Activated naive CD8-positive, alpha-beta T cell treated with anti-CD3 and anti-CD28 coated beads, Interleukin-2, amount 50 U/mL, for 24 hours (primary cell): ENCODE measurements at places on chromosomes 7 and 10.
A peak's percentile ranks its signal among the peaks of the same experiment; 100 is the strongest.

DNA sequence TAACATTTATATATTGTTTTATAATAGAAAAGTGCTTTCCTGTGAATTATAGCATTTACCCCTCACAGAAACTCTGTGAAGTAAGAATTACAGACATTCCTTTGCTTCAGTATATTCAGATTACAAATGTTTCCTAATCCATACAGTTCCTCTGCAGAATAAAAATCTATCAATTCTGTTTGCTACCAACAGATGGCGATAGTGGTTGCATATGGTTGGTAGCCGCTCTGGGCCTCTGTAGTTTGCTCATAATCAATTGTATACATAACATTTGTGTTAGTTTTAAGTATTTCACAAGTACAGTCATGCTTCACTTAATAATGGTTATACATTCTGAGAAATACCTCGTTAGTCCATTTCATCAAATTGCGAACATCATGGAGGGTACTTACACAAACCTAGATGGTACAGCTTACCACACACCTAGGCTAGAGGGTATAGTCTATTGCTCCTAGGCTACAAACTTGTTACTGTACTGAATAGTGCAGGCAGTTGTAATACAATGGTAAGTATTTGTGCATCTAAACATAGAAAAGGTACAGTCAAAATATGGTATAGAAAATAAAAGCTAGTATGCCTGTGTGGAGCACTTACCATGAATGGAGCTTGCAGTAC is 94.4 kb upstream of the STEAP4 start:
- no peaks in the 10 kb centered on the region for H3K36me3 ChIP-seq
- H3K4me3 ChIP-seq, result no peak overlapping the region
- H3K27me3 ChIP-seq, result no peaks in the 10 kb centered on the region

- H3K27ac ChIP-seq, result no peak overlapping the region
- no peak for DNase-seq
- no peaks in the 10 kb centered on the region for H3K36me3 ChIP-seq
- H3K27me3 ChIP-seq, result peaks cover 12% of the 10 kb centered on the region
Measured at GRCh38 chr10:118173296-118173695, 126.6 kb upstream of the RAB11FIP2 start.

- no peak overlapping the region for H3K4me3 ChIP-seq
- H3K36me3 ChIP-seq, result peaks cover 37% of the 10 kb centered on the region
- peaks cover 7% of the 10 kb centered on the region for H3K4me1 ChIP-seq
- no peak for DNase-seq
- no peak overlapping the region for H3K27ac ChIP-seq
- H3K27me3 ChIP-seq, result no peaks in the 10 kb centered on the region
Measured at GRCh38 chr10:121919666-121920065, 8.2 kb downstream of the ATE1 start.

GRCh38 chr10:49091450-49092210 is 23.7 kb downstream of the VSTM4 start:
- no peak overlapping the region for H3K4me3 ChIP-seq
- H3K27me3 ChIP-seq, result peaks cover 7% of the 10 kb centered on the region
- no peaks in the 10 kb centered on the region for H3K4me1 ChIP-seq
- H3K36me3 ChIP-seq, result no peaks in the 10 kb centered on the region

GRCh38 chr7:1646957-1647891 is 22.9 kb upstream of the ELFN1 start:
- no peaks in the 10 kb centered on the region for H3K4me1 ChIP-seq
- no peak overlapping the region for H3K4me3 ChIP-seq
- peaks cover 14% of the 10 kb centered on the region for H3K27me3 ChIP-seq
- no peak overlapping the region for H3K27ac ChIP-seq
- DNase-seq, result no peak
- H3K36me3 ChIP-seq, result no peaks in the 10 kb centered on the region

- peak; percentile 52 for DNase-seq
- H3K27ac ChIP-seq, result peak overlapping the region; percentile 72
- H3K36me3 ChIP-seq, result peaks cover 15% of the 10 kb centered on the region
- no peaks in the 10 kb centered on the region for H3K27me3 ChIP-seq
- peaks cover 87% of the 10 kb centered on the region for H3K4me1 ChIP-seq
- H3K4me3 ChIP-seq, result peak overlapping the region; percentile 9
Measured at GRCh38 chr7:149870701-149871483, 2.9 kb upstream of the ATP6V0E2 start.

GRCh38 chr10:5447056-5447455 is 34.7 kb downstream of the NET1 start:
- H3K4me3 ChIP-seq, result peak overlapping the region; percentile 55
- DNase-seq, result no peak
- H3K27me3 ChIP-seq, result peaks cover 6% of the 10 kb centered on the region
- H3K36me3 ChIP-seq, result peaks cover 10% of the 10 kb centered on the region
- H3K4me1 ChIP-seq, result peaks cover 46% of the 10 kb centered on the region
- H3K27ac ChIP-seq, result no peak overlapping the region

DNA sequence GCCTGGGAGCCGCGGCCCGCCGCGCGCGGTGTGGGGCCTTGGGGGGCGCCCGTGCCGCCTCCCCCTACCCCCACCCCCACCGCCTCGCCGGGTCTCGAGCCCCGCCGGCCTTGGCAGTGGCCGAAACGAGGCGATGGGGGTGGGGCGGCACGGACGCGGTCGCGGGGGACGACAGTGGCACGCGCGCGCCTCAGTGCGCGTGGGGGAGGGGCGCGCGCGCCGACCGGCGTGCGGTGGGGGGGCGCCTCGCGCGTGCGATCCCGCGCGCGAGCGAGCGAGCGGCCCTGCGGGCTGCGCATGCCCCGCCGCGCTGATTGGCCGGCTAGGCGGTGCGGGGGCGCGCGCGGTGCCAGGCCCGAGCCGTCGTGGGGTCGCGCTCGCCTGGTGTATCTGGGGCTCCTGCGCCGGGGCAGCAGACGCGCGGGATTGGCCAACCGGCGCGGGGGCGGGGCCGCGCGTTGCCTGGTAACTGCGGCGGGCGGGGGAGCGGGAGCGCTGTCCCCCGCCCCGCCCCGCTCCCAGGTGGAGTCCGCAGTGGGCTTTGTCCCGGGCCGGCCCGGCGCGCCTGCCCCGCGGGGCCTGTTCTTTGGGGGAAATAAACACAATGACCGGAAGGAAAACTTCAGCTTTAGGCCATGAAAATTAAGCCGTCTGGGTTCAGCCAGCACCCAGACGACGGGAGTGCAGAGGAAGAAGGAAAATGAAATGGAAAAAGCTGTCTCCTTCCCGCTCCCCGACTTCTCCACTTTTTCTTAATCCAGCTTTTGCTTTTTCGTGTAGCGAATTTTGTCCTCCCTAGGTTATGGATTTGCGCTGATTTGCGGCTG is 873 bp downstream of the GTF2I start:
- peaks cover 26% of the 10 kb centered on the region for H3K36me3 ChIP-seq
- peaks cover 74% of the 10 kb centered on the region for H3K4me1 ChIP-seq
- H3K27me3 ChIP-seq, result no peaks in the 10 kb centered on the region

DNA sequence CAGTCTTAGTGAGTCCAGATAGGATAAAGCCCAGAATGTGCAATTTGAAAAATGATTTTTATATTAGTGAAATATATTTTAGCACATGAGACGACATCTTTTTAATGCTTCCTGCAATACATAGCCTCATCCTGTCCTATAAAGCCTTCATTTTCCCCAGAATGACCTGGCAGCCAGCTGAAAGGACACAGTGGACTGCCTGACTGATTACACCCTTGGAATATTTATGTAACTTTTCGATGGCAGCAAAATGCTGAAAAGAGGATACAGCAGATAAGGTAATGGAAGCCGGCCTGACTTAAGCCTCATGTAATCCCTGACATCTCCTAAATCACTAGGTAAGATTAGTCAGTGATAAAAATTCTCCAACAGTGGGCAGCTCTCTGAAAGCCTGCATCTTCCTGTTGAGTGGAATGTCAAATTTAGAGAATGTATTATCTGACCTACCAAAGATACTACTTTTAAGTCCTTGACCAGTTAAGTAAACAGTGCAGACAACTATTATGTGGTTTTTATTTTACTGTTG is 210.7 kb upstream of the STEAP1 start:
- no peaks in the 10 kb centered on the region for H3K27me3 ChIP-seq
- no peak overlapping the region for H3K4me3 ChIP-seq
- H3K36me3 ChIP-seq, result no peaks in the 10 kb centered on the region
- no peaks in the 10 kb centered on the region for H3K4me1 ChIP-seq

GRCh38 chr10:63375458-63375857 is 90.3 kb downstream of the JMJD1C start:
- no peak overlapping the region for H3K4me3 ChIP-seq
- no peak overlapping the region for H3K27ac ChIP-seq
- peaks cover 12% of the 10 kb centered on the region for H3K4me1 ChIP-seq
- H3K27me3 ChIP-seq, result no peaks in the 10 kb centered on the region
- no peak for DNase-seq

DNA sequence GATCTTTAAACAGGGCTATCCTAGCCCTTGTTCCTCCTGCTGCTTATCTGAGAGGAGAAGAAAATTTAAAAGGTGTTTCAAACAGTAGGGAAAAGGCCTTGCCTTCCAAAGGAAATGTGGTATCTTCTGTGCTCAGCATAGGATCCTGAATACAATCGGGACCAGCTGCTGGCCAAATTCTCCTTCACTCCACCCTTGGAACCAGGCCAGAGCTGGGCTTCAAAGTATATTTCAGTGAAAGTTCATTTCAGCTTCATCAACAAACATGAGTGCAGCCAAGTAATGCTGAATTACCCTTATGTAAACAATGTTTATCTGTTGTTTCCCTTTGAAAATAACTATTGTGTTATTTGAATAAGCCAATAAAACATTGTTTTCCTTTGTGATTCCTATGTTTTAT is 146.5 kb upstream of the MEOX2 start:
- H3K27me3 ChIP-seq, result no peaks in the 10 kb centered on the region
- H3K4me1 ChIP-seq, result no peaks in the 10 kb centered on the region
- no peak overlapping the region for H3K27ac ChIP-seq
- no peak overlapping the region for H3K4me3 ChIP-seq

DNA sequence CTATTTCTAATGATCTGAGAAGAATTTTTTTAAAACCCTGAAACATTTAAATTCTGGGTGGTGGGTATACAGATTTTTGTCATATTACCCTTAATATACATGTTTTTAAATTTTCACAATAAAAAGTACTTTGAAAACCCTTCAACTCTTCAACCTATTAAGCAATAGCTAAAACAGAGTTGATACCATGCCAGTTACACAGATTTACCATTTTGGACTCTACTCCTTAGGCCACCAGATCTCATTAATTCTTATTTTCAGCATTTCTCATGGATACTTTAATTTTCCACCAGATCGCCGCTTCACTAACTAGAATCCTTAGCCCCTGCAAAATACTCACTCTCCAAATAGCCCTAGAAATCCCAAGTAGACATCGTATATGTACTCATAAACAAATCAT is 12.7 kb upstream of the COL28A1 start:
- no peaks in the 10 kb centered on the region for H3K36me3 ChIP-seq
- H3K4me3 ChIP-seq, result no peak overlapping the region
- no peak for DNase-seq
- no peaks in the 10 kb centered on the region for H3K27me3 ChIP-seq

DNA sequence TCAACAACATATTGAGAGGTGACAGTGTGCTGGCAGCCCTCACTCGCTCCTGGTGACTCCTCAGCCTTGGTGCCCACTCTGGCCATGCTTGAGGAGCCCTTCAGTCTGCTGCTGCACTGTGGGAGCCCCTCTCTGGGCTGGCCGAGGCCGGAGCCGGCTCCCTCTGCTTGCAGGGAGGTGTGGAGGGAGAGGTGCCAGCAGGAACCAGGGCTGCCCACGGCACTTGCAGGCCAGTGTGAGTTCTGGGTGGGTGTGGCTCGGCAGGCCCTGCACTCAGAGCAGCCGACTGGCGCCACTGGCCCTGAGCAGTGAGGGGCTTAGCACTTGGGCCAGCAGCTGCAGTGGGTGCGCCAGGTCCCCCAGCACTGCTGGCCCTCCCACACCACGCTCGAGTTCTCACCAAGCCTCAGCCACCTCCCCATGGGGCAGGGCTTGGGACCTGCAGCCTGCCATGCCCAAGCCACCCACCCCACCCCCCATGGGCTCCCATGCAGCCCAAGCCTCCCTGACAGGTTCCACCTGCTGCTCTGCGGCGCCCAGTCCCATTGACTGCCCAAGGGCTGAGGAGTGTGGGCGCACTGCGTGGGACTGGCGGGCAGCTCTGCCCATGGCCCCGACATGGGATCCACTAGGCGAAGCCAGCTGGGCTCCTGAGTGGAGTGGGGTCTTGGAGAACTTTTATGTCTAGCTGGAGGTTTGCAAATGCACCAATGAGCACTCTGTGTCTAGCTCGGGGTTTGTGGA is 377.1 kb upstream of the ANKRD30A start:
- H3K27ac ChIP-seq, result no peak overlapping the region
- no peak overlapping the region for H3K4me3 ChIP-seq
- no peaks in the 10 kb centered on the region for H3K4me1 ChIP-seq
- no peak for DNase-seq
- no peaks in the 10 kb centered on the region for H3K27me3 ChIP-seq

GRCh38 chr7:55339033-55340000 is 25.8 kb upstream of the LANCL2 start:
- H3K27ac ChIP-seq, result no peak overlapping the region
- no peak for DNase-seq
- peaks cover 6% of the 10 kb centered on the region for H3K27me3 ChIP-seq
- no peaks in the 10 kb centered on the region for H3K4me1 ChIP-seq
- no peaks in the 10 kb centered on the region for H3K36me3 ChIP-seq
- no peak overlapping the region for H3K4me3 ChIP-seq

DNA sequence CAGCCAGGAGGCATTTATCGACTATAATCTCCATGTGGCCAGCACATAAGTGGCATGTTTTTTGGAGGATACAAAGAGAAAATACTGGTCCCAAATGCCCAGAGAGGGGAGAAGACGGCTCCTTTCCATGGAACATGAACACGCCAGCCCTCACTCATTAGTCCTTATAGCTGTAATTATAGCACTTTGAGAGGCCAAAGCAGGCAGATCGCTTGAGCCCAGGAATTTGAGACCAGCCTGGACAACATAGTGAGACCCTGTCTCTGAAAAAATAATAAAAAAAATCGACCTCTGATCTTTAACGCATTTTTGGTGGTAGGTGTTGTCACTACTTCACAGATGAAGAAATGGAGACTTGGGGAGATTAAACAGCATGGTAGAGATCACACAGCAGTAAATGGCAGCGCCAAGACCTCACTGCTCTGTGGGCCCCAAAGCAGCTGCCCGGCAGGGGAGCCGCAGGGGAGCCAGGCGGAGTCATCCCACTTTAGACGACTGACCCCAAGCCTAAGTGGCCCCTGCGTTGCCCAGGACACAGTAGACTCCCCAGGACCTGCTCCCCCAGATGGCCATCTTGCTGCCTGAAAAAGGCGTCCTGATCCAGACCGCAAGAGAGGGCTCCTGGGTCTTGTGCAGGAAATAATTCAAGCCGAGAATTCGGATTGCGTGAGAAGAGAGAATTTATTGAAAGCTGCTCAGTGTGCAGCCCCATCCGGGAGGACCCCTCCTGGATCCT is 21.2 kb upstream of the PRKAG2 start:
- H3K27ac ChIP-seq, result no peak overlapping the region
- peaks cover 23% of the 10 kb centered on the region for H3K27me3 ChIP-seq
- H3K4me1 ChIP-seq, result no peaks in the 10 kb centered on the region
- no peak overlapping the region for H3K4me3 ChIP-seq

DNA sequence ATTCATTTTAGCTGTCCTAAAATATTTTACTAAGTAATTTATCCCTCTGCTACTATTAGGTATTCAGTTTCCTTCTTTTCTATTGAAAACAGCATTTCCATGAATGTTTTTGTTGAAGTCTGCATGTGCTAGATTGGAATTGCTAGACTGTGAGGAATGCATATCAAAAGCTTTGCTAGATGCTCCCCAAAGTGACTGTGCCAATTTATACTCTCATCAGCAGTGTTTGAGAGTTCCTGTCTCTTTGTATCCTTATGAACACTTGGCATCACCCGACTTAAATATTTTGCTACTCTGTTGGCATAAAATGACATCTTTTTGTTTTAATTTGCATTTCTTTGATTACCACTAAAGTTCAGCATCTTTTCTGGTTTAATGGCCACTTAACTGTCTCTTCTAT is 45.0 kb upstream of the PRR15 start:
- no peak for DNase-seq
- no peak overlapping the region for H3K4me3 ChIP-seq
- peaks cover 5% of the 10 kb centered on the region for H3K27me3 ChIP-seq

- peaks cover 10% of the 10 kb centered on the region for H3K27me3 ChIP-seq
- DNase-seq, result no peak
- H3K4me3 ChIP-seq, result no peak overlapping the region
- H3K36me3 ChIP-seq, result no peaks in the 10 kb centered on the region
- no peak overlapping the region for H3K27ac ChIP-seq
Measured at GRCh38 chr10:3529691-3530090, 255.3 kb downstream of the KLF6 start.
